ENCODE measurements at places on chromosomes 2 and 18.

DNA sequence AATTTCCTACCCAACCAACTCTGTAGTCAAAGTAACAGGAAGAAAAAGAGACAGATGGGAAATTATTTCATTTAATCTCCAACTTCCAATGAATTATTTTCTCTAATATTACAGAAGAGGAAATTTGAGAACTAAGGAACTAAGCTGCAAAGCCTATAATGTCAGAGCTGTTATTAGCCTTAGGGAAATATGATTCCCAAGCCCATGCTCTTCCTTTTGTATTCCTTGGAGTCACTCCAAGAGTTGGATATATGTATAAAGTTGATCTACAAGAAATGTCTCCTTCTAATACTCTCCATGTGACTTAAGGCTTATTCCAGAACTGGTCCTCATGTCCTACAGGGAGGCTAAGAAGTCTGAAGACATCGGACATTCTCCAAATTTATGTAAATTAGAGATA lies 31.6 kb upstream of the VWC2L start:
- no peak for DNase-seq

DNA sequence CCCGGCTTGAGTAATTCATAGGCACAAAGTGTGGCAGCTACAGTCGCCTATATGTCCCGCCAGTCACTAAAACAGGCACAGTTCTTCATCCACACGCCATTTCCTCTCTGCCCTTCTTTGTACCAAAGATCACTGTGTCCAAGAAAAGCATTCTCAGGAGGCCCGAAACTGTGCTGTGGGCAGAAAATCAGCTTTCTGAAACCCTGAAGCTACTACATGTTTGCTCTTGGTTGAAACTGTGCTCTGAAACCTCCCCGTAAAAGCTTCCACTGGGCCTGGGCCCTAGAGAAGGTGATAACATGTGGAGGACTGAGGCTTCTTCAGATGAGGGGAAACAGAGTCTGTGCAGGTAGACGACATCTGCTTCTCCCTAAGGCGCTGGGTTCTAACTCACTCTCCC lies 75.6 kb upstream of the ID2 start:
- no peak for DNase-seq

DNA sequence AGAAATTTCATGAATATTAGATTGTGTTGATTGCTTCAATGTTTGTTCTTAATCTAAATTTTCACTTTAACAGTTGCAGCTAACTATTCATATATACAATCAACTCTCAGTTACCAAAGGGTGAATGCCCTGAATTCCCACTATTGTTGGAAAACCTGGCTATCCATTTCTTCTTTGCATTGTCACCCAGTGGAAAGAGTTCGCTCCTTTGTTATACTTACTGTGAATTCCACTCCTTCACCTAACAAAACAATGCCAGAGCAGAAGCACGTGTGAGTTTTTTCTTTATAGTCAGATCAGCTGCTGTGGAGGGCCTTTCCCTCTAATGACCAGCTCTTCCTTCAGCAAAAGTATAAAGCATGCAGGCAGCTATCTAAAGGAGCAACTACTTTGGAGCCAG lies 409.2 kb upstream of the NRP2 start:
- DNase-seq, result no peak

GRCh38 chr2:73266061-73266901 lies 18.0 kb downstream of the FBXO41 start:
- DNase-seq, result no peak

- DNase-seq, result no peak
Measured at GRCh38 chr2:26526589-26526988, 48.7 kb upstream of the OTOF start.
